ENCODE measurements at places on chromosomes 3 and 15.
A peak's percentile ranks its signal among the peaks of the same experiment; 100 is the strongest.

GRCh38 chr15:41984622-41985021 is 12.3 kb upstream of the EHD4 start:
- no peak for DNase-seq

- no peak for DNase-seq
Measured at GRCh38 chr15:35290301-35290721, 205.2 kb upstream of the NANOGP8 start.

DNA sequence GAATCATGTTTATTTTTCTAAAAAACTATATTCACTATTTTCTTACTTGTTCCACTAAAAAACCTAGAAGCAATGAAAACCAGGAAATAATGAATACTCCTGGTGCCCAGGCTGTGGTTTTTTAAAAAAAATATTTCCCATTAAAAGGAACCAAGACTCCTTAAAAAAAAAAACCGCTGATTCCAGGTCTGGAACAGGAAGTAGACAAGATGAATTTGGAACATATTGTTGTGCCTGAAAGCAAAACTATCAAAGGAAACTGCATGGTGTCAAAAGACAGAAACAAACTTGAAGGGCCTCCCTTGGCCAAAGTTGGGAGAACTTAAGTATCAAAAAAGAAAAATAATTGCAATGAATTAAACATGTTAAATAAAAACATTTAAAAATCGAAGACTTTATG is 245.3 kb upstream of the P2RY1 start:
- DNase-seq: no peak

GRCh38 chr15:98905963-98906711 is 101.5 kb downstream of the PGPEP1L start:
- no peak for DNase-seq

GRCh38 chr3:169283951-169284350 is 379.6 kb downstream of the MECOM start:
- no peak for DNase-seq

DNA sequence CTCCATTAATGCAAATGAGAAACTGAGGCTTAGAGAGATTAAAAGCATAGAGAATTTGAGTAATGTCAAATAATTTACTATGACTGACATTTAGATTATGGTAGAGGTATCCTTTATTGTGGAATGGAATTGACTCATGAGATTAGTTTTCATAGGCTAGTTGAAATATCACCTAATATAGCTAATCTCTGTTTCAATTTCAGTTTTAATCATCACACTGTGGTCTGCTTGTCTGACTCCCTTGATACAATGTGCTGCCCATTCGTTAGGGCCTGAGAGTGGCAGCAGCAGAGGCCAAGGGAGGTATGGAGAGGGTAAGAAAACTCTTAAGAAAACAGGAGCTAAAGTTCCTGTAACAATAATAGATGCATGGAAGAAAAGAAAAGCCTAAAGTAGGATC is 13.2 kb upstream of the ZBTB20 start:
- DNase-seq: no peak

DNA sequence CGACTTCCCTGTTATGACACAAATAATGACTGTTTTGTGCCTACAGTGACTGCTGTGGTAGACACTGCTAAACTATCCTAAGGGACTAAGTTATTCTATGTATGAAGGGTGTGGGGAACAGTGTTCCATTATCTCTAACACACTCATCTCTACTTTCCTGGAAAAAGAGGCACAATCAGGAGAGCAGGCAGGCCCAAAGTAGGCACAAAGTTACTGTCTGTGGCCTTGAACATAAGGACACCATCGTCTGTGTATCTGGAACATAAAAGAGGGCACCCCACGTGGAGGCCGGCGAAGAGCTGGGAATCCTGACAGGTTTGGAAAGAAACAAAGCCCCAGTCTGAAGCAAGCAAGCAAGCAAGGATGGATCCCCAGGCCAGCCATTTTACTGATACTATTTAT is 1.5 kb downstream of the ABCC5 start:
- no peak for DNase-seq

DNA sequence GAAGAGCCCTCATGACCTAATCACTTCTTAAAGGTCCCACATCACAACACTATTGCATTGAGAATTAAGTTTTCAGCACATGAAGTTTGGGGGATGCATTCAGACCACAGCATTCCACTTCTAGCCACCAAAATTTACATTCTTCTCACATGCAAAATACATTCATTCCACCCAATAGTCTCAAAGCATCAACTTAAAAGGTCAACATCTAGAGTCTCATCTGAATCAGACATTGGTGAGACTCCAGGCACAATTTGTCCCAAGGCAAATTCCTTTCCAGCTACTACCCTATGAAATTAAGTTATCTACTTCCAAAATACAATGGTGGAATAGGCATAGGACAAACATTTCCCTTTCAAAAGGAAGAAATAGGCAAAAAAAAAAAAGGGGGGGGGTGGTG is 64.9 kb downstream of the PLSCR2 start:
- DNase-seq: no peak

GRCh38 chr3:115602194-115602593 is 21.1 kb upstream of the GAP43 start:
- no peak for DNase-seq

DNA sequence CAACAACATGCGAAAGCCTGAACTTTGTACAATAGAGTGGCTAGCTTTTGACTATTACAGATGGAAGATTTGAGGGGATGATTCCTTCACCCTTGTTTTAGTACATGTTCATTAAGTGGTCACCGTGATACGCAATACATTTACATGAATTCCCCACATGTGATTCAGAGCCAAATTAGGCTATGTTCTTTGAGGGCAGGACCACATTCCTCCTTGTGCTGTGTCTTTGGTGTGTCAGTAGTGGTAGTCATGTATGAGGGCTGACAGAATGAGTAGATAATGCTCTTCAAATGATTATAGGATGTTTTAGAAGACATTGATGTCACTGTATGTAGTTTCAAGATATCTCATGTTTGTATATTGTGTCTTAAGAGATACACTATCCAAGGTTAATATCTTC is 12.1 kb downstream of the PTPRG start:
- DNase-seq: no peak

DNA sequence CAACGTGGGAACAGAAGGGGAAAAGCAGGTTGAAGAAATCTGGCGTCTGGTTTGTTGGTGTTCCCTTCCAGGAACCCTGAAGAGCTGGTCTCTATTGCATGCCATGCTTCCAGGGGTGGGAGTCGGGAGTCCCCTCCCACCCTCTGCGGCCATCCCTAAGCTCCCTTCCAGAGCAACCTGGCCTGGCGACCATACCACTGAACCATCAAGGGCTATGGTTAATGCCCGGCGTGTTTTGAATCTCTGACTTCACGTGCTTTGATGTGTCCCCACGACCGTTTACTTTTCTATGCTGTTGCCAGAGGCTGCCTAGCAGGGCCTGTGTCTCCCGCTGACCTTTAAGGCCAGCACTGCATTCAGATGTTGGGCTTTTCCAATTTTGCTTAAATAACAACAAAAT is 696 bp upstream of the SNRK start:
- DNase-seq: no peak

- no peak for DNase-seq
Measured at GRCh38 chr3:170484869-170485268, 66.2 kb downstream of the CLDN11 start.

- peak; percentile 67 for DNase-seq
Measured at GRCh38 chr3:16290827-16291196, 25.8 kb downstream of the OXNAD1 start.

All from naive thymus-derived CD4-positive, alpha-beta T cell (primary cell).